ENCODE measurements at places on chromosomes 7 and 10. TPM values are rescaled to one million over a fixed set of nuclear protein-coding genes. Genes with fewer than 3 reads are reported as not detected.

TBXAS1 gene
- 2.9 TPM for polyA plus RNA-seq

LRRC4 gene
- not detected for polyA plus RNA-seq

ASIC3 gene
- polyA plus RNA-seq, result not detected

CREB5 gene
- polyA plus RNA-seq, result not detected

AGAP3 gene
- 8.0 TPM for polyA plus RNA-seq

KIAA1217 gene
- polyA plus RNA-seq, result not detected

ANKRD7 gene
- polyA plus RNA-seq, result not detected

TMEM196 gene
- not detected for polyA plus RNA-seq

SLC29A4 gene
- 0.21 TPM for polyA plus RNA-seq

KCND2 gene
- not detected for polyA plus RNA-seq

FAM25G gene
- not detected for polyA plus RNA-seq

CTNNA3 gene
- 0.92 TPM for polyA plus RNA-seq

HYAL4 gene
- not detected for polyA plus RNA-seq

NUDT13 gene
- polyA plus RNA-seq, result 0.85 TPM

GOLGA7B gene
- polyA plus RNA-seq, result 0.62 TPM

CALN1 gene
- not detected for polyA plus RNA-seq

DDC gene
- polyA plus RNA-seq, result not detected

LAMTOR4 gene
- polyA plus RNA-seq, result 386 TPM

SPDYE2 gene
- polyA plus RNA-seq, result 0.28 TPM

HUS1 gene
- polyA plus RNA-seq, result 35.0 TPM

CRHR2 gene
- polyA plus RNA-seq, result not detected

SCART1 gene
- polyA plus RNA-seq, result 3.2 TPM

DENND11 gene
- polyA plus RNA-seq, result 17.3 TPM

WIPF3 gene
- not detected for polyA plus RNA-seq

CUBN gene
- polyA plus RNA-seq, result 0.83 TPM

LEP gene
- polyA plus RNA-seq, result not detected

DRGX gene
- polyA plus RNA-seq, result not detected

FFAR4 gene
- not detected for polyA plus RNA-seq

ERVW-1 gene
- polyA plus RNA-seq, result not detected

STAG3 gene
- polyA plus RNA-seq, result 1.5 TPM

GFRA1 gene
- polyA plus RNA-seq, result not detected

PRPS1L1 gene
- not detected for polyA plus RNA-seq

LRRC18 gene
- polyA plus RNA-seq, result not detected

PTF1A gene
- polyA plus RNA-seq, result not detected

MLXIPL gene
- polyA plus RNA-seq, result not detected

ARMS2 gene
- not detected for polyA plus RNA-seq

FOXI2 gene
- polyA plus RNA-seq, result not detected

VPS37D gene
- polyA plus RNA-seq, result 0.17 TPM

FOXP2 gene
- polyA plus RNA-seq, result not detected

MYL10 gene
- not detected for polyA plus RNA-seq

SOSTDC1 gene
- polyA plus RNA-seq, result not detected

PLA2G12B gene
- not detected for polyA plus RNA-seq

NPSR1 gene
- polyA plus RNA-seq, result not detected
